ENCODE measurements at places on chromosomes 11 and 22.

DNA sequence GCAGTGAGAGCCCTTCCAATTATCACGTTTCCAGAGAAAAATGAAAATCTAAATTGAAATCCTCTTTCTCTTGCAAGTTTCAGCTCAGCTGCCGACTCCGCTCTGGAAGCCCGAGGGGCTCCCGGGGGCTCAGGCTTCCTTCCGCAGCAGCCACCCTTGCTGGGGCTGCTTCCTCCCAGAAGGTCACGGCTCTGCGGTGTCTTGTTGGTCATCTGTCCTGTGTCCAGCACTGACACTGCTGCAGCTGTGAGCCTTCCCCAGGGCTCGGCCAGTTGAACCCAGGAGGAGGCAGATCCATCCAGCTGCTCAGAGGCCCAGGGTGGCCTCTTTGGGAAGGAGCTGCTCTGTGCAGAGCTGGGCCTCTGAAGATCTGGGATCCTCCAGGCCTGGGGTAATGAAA is 1337.2 kb downstream of the TBC1D22A start:
- no peak for DNase-seq

- DNase-seq: no peak
These were observed 77.5 kb downstream of the BLID start for GRCh38 chr11:122038543-122038942.

- DNase-seq: no peak
These were observed 203.8 kb downstream of the CASP12 start for GRCh38 chr11:104694259-104695064.

DNA sequence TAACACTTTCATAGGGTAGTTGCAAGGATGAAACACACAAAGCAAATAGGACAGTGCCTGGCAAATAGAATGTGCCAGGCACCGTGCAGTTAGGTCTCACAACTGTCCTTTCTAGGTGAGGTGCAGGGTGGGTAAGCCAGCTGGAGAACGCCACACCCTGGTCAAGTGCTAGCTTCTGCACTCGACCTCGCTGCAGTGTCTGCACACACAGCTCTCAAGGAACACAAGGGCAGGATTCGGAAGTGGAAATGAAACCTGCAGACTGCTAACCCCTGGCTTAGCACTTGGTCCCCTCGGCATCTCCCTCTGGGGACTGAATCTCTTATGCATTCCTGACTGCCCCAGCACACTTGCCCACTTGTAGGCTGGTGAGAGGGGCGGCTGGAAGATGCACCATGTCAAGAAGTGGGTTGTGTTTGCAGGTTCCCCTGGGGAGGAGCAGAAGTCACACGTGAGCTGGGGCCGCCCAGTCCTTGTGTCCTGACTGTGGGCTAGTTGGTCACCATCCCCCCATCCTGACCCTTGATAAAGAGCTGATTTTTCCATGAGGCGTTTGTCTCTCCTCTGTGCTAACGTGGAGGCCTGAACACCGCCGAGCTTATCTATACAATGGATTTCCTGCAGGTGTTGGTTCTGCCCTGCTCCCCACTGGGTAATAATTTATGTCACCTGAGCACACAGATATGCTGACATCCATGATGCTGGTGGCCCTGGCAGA is 89.0 kb downstream of the MICAL2 start:
- DNase-seq: no peak

GRCh38 chr22:24810043-24810749 is 4.2 kb downstream of the SGSM1 start:
- no peak for DNase-seq

DNA sequence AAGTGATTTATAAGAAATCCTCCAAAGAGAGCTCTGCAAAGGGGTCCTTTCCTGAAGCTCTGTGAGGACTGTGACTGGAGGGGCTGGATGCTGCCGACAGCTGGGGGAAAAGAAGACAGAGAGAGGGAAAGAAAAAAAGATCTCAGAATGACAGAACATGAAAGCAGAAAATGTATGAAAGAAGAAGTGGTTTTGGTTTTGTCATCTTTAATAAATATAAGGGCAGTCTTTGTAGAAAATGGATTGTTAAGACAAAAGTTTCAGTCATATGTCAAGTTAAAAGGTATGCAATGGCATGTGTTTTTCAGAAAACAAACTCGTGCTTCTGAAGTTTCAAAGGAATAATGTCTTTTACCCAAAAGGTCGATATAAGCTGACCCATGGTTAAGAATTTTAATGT is 105.5 kb downstream of the CCDC83 start:
- DNase-seq: no peak

DNA sequence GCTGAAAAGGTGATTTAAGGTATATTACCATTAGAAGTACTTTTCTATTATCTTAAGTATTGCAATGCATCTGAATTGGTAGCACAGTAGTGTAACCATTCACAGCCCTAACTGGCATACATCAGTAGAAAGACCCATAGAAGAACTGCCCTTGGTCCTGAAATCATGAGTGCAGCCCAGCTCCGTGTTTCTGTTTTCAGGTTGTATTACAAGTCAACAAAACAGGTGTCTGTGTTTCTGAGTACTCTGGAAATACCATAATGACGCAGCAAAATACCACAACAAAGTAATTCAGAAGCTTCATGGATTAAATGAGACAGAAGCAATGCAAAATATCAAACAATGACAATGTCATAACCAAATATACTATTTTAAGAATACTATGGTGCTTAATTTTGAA is 226.3 kb downstream of the OPCML start:
- no peak for DNase-seq

GRCh38 chr11:59854871-59855270 is 9.6 kb upstream of the CBLIF start:
- no peak for DNase-seq

DNA sequence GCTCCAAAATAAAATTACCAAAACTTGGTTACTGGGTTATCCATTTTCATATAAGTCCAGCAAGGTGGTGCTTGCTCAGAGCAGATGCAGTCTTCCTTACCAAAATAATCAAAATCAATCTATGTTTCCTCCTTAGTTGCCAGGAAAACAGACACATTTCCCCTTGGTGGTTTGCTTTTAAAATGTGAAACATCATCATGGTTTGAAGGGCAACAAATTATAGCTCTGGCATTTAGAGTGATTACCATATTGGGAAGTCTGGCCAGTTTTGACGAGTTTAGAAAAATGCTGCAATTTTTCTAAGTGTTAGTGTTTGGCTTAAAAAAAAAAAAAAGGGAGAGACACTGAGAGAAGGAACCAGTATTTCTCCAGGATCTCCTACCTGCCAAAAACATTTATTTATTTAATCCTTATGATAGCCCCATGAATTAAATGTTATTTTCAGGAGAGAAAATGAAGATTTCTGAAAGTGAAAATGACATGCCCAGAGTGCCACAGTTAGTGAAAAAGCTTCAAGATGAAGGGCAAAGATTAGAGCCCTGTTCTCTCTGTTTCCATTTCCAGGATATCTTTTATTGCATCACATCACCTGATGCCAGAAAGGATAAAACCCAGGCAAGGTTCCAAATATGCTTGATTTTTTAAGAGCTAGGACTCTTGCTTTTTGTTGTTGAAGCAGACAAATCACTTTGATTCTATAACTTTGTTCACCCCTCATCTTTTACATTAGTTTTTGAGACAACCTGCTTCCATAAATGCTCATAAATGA is 29.6 kb upstream of the TBCEL start:
- DNase-seq: no peak

GRCh38 chr22:33891992-33892391 is 28.3 kb downstream of the LARGE1 start:
- no peak for DNase-seq

GRCh38 chr11:3245071-3245470 is 12.9 kb upstream of the MRGPRE start:
- DNase-seq: no peak

All from naive thymus-derived CD8-positive, alpha-beta T cell (primary cell).